ENCODE measurements at places on chromosomes 7 and 10.

GRCh38 chr10:89889606-89890005, 188.2 kb downstream of the KIF20B start:
- no peak for DNase-seq

- no peak for DNase-seq
Observed at GRCh38 chr7:91082852-91083495, 181.3 kb upstream of the FZD1 start.

DNA sequence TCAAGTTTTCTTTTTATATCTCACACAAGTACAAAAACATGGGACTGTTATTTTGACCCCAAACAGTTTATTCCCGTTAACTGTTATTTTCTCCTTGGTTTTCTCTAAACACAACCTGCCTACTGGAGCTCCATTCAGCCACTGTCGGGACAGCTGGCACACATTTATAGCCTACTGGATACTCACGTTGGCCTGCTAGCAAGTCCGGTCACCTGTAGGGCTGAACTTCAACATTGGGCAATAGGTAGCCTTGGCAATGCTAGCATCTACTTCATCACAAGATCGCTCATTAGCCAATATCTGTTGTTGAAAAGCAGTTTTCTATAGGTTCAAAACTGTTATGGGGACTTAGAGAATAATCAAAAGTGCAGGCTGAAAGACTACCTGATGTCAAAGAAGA, 32.3 kb downstream of the RHOBTB1 start:
- no peak for DNase-seq

DNA sequence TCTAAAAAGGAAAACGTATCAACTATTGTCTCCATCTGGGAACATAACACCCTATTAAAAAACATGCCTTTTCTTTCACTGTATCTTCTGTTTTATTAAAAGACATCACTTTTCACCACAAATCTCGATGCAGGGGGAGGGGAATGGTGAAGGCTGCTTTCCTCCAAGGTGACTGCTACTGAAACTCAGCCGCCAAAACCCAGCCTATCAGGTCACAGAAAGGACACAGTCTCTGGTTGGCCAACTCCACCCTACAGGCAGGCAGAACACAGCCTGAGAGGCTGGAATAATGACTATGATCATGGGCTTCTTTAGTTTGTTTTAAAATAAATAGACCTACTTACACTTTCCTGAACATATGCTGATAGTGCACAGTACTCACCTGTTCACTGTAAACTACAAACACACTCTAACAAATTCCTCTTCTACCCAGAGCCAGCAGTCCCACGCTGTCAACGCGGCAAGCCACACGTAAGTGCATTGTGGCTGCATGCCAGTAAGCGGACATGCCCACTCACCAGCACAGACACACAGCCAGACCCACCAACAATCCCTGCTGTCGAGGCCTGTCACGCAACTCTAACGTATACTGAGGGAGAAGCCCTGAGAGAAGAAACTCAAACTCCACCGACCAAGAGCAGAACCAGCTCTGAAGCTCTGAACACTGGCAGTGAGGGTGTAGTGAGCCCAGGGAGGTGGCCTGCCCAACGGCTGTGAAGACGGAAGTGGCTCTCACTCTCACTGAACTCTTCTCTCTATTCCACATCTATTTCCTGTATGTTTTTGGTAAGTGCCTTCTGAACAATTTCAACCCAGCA, 41.8 kb downstream of the NCAPG2 start:
- DNase-seq, result no peak

GRCh38 chr7:17564678-17565212, 266.3 kb downstream of the AHR start:
- no peak for DNase-seq

DNA sequence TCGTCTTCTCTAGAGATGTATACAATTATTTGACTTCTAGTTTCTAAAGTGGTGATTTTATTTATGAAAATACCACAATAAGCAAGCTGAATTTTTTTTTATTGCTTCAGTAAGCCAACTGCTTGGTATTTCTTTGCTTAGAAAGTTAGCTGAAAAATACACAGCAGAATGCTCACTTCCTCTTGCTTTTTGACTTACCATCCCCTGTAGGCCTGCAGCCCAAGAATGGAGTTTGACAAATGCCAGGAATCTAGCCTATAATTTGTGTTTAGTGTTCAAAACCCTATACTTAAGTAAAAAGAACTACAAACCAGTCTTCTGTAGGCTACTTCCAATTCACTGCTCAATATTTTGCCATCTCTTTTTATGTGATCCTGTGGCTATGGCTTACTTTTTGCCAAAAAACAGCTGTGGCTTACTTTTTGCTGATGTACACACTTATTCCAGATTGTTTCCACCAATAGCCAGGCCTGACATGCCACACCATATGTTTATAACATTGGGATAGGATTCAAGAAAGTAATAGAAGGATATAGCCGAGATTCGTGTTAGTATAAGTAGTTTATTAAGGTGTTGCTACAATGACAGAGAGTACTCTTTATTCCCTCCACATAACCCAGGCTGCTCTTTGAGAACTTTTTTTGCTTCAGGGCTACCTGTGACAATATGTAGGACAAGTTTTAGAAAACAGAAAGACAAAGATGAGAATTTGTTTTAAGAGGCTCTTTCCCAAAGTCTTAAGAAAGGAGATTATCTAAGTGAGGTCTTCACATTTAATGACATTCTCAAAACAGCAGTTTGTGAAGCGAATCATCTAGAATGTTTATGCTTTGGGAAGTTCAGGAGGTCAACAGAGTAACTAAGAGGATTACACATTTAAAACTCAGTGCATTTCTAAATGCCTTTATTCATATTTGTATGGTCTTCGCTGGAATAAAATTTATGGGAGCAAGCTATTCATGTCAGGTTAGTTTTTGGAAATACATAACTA, 263.9 kb upstream of the FZD1 start:
- DNase-seq, result no peak

GRCh38 chr10:47286116-47286505, 13.9 kb upstream of the GDF10 start:
- no peak for DNase-seq

DNA sequence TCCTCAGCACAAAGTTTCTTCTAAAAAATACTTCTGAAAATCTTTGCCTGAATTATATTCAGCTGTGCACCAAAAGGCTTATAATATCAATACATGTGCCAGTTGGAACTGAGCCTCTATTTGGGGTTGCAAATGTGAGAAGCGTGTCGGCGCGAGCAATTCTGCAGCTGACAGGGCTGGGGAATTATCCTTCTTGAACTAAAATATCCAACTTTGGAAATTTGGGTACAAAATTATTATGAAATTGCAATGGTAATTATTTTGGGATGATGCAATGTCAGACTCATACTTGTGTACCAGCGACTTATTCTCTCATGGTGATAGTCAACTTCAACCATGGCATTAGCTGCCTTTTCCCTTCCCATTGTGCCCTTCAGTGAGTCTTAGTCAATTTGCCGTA, 507.0 kb upstream of the KLF6 start:
- DNase-seq, result no peak

GRCh38 chr7:42932811-42933591, 825 bp downstream of the MRPL32 start:
- no peak for DNase-seq

GRCh38 chr10:30835146-30835545, 196.5 kb downstream of the ZNF438 start:
- DNase-seq, result no peak

GRCh38 chr7:66737667-66738066, 2.9 kb upstream of the RABGEF1 start:
- no peak for DNase-seq

GRCh38 chr10:7587865-7588188, 78.9 kb downstream of the ITIH5 start:
- DNase-seq, result no peak

DNA sequence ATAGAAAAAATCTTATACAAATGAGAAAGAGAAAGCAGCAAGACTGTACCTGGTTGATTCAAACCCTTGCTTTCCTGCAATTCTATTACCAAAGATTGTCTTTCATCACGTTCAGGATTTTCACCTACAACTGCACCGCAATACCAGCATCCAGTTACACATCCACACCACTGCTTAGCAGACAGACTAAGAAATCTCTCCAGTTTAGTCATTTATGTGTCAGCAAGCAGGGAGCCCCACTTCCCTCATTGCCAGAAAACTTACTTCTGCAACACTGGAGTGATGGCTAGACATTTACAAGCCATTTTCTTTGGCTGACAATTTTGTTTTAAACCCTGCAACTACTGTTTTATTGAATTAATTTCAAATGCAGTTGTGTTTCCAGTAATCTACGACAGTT, 359.6 kb upstream of the MEOX2 start:
- DNase-seq, result no peak

DNA sequence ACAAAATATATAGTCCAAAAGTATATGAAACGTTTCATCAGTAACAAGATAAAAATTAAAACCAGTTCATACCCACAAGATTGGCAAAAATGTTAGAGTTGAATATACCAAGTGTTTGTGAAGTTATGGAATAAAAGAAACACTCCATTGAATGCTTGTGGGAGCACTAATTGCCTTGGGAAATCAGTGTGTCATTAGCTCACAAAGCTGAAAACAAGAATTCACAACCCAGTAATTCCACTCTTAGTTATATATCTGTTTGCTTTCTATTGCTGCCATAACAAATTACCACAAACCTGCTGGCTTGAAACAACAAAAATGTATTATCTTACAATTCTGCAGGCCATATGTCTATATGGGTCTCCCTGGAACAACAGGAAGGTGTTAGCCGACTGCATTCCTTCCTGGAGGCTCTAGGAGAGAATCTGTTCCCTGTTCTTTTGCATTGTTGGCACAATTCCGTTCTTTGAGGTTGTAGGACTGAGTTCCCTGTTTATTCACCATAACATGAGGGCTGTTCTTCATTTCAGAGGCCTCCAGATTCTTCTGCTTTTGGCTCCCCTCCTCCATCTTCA, 45.7 kb downstream of the SEM1 start:
- no peak for DNase-seq

DNA sequence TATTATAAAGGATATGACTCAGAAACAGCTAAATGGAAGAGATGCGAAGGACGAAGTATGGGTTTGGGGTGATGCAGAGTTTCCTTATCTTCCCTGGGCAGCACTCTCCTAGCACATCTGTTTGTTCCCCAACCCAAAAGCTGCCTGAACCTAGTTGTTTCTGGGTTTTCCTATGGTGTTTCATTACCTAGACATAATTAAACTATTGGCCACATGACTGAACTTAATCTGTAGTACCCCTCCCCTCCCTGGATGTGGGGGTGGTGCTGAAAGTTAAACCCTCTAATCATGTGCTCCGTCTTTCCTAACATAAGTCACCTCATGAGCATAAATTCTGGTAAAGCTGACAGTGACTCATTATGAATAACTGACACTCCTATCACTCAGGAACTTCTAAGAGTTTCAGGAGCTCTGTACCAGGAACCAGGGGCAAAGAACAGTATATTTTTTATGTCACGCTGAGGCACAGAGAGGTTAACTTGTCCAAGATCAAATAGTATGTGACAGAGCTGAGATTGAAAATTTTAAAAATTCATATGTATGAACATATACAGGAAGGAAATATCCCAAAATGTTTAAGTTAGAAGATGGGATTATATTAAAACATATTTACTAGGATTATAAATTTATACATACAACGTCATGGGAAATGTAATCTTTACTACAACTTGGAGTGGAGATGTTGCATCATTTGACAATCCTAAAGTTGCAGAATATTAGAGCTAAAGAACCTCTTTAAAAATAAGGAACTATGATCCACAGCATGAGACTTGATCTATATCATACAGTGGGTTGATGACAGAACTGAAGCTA, 4.8 kb downstream of the STRIP2 start:
- DNase-seq, result no peak

DNA sequence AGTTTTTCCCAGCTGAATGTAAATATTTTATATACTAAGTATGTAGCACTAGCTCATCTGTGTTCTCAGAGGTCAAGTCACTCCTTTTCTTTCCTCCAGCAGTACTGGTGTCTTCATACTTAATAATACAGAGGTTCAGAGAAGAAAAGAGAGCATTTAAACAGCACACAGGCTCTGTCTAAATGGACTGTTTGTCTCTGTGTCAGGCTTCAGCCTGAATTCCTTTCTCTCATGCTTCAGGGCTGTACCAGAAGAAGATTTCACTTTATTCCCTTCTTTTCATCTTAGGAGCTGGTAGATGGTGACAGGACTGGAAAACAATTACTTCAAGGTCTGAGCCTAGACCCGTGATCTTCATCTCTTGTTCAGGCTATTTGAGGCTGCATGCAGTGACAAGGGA, 51.4 kb upstream of the LYZL2 start:
- DNase-seq, result no peak

DNA sequence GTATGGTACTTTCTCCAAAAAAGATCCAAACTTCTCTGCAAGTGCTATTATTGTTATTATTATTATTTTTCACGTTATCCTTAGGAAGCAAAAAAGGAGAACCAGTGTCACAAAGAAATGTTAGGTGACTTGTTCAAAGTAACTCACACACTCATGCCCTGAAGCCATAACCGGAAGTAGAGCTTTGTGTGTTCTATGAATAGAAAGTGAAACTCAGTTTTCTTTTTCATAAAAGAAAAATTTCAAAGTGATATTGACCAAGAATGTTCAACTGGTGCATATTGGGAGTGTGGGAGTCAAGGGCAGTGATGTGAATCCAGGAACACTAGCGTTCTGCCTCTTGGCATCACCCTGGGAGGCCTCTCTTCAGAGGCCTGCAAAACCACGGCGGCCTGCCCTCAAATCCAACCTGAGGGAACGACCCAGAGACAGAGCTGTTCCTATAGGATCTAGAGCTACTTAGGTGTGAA, 106.1 kb downstream of the PRKCQ start:
- no peak for DNase-seq

- DNase-seq, result no peak
Observed at GRCh38 chr7:72156671-72157070, 255.5 kb downstream of the CALN1 start.

- DNase-seq, result no peak
Observed at GRCh38 chr7:147885869-147886268, 704.7 kb upstream of the C7orf33 start.

GRCh38 chr10:48458662-48459048, 146.2 kb downstream of the ARHGAP22 start:
- no peak for DNase-seq

DNA sequence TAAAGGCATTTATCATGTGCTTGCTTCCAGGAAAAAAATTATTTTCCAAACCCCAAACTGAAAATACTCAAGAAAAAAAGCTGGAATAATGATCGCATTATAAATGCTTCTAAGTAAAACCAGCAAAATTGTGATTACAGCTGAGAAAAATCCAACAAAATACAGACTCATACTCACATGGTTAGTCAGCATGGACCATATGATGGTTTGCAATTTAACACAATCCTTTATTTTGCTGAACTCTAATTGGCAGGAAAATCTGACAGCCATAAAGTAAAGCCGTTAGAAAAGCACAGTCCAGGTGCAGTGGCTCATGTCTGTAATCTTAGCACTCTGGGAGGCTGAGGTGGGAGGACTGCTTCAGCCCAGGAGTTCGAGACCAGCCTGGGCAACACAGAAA, 59.6 kb downstream of the BRI3 start:
- DNase-seq, result no peak

GRCh38 chr10:69650589-69651261, 20.7 kb downstream of the FAM241B start:
- no peak for DNase-seq

DNA sequence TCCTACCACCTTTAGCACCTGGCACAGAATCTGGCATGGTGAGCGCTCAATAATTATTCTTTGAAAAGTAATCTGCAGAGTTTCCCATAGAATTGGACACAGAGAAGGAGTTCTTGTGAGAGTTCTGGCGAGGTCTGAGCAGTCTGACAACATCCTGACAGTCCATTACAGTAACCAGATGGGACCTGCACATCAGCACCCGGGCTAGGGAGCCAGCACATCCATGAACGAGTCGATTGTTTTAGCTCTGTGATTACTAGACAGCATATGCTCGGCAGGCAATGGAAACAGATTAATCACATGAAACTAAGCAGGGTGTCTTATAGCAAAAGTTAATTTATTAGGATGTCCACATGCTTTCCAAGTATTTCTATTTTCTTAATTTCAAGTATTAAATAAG, 96.7 kb downstream of the SEMA3D start:
- no peak for DNase-seq

All from activated T-cell treated with anti-CD3 and anti-CD28 coated beads for 4 hours (primary cell).